ENCODE measurements at places on chromosomes 7 and 10.

DNA sequence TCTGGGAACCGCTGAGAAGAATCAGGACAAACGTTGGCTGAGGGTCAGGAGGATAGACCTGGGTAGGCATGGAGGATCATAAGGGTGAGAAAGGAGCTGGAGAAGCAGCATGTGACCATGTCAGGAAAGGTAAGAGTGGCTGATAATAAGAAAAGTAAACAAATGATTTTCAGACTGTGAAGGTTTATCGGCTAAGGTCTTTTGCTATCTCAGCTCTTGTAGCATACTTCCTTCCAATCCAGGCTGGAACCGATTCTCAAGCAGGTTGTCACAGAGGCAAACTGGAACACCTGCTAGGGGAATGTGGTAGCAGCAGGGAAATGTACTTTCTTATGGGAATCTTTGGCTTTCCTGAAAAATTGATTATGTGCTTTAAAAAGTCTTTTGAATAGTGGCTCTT, 74.7 kb downstream of the TMEM168 start:
- no peak for DNase-seq

DNA sequence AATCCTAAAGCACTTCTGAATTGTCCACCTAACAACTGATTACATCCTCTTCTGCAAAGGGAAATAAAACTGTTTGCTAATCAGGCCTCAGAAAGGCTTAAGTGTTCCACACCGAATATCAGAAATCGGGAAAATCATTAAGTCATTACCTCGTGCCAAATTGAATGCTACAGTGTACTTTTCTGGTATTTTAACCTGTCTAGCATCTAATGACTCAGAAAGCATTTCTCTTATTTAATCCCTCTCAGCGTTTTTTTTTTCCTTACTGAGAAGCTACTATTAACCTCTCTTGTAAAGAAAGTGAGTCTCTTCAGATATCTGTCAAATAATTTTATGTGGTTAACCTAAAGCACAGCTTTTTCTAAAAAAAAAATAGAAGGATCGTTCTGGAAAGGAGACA, 28.6 kb downstream of the VIM start:
- no peak for DNase-seq

DNA sequence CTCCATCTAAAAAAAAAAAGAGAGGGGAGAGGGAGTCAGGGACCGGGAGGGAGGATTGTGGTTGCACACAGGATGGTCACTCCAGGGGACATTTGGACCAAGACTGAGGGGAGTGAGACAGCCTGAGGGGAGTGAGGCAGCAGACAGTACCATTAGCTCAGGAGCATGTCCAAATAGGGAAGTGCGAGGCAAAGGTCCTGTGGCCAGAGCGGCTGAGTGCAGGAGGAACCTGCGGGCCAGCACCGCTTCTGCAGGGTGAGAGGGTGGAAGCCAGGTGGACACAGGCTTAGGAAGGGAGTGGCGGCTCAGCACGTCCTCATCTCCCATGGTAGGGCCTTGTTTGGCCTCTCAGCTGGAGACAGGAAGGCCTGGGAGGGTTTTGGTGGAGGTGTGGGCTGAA, 48.9 kb upstream of the PFKFB3 start:
- DNase-seq, result no peak

GRCh38 chr10:97509120-97509680, 10.5 kb downstream of the UBTD1 start:
- no peak for DNase-seq

DNA sequence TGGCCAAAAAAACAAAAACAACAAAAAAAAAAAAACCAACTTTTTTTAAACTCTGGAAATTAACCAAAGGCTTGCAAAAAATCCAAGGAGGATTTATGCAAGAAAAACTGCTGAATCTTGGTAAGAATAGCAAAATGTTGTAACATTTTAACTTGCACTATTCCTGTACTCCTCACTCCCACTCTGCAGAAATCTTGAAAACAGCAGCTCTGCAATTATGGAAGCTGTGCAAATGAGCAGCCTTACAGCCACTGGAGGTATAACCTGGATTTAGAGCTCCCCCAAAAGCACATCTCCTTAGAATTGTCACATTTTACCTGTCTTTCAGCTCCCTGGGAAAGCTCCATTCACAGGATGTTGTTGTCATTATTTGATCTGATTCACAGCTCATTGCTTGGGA, 41.8 kb upstream of the LRGUK start:
- no peak for DNase-seq

DNA sequence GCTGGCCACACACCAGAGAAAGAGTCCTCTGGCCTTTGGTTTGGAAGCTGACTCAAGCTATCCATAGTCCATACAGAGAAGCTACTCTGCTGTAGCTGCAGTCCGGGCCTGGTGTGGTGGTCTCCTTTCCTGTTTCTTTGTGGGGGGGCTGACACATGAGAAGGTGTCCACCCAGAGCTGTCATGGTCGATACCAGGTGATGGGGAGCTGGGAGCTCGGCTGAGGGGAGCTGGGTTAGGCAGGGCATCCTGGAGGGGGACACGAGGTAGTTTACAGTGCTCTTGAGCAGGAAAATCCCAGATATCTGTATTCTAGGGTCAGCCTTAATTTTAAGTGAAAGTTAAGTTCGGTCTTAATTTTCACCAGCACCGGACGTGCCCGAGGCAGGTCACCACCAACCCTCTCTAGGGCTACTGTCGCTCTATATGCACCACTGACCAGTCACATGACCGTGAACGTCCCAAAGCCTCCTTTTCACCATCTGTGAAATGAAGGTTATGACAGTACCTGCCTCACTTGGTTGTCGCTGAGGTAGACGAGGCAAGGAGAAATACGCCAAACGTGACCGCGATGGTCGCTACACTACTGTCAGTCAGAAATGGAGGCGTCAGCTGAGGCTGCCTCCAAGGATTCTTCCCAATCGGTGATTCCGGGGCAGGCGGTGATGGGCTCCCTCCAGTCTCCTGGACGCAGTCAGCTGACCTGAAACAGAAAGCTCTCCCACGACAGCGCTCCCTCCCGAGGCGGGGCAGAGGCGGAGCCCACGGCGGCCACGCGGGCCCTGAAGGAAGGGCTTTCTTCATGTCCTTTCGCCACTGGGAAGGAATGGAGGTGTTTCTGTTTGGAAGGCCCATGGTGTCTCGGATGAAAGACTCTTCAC, 69.4 kb upstream of the SHH start:
- no peak for DNase-seq

GRCh38 chr7:68187532-68187931, 1190.9 kb downstream of the TYW1 start:
- peak; percentile 87 for DNase-seq

GRCh38 chr10:69885379-69886013, 83.8 kb downstream of the COL13A1 start:
- DNase-seq, result no peak

- DNase-seq, result no peak
These were observed 44.5 kb downstream of the FOXK1 start for GRCh38 chr7:4726566-4726965.

DNA sequence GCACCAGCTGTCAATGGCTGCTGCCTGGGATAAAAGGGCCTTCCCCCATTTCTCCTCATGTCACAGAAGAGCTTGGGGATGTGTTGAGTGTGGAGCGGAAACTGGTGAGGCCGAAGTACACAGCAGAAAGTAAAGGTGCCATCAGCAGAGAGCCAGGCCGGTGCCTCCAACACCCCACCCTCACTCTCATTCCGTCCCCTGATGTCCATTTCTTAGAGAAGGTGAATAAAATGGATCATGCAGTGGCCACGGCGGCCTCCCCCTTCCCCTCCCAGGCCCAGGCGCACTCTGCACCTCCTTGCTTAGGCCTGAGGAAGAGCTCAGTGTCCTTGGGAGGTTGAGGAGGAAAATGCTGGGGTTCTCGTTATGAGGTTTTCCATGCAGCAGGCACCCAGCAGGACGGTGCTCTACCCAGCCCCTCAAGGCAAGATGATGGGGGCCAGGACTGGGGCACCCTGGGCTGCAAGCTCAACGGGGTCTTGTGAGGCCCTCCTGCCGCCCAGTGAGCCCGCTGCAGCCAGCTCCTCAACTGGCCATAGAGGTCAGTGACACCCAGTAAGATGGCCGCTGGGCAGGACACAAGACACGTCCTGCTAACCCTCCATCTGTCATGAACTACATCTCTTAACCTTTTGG, 163.9 kb downstream of the ADARB2 start:
- no peak for DNase-seq

- DNase-seq, result peak; percentile 13
These were observed 28.7 kb downstream of the PNPLA8 start for GRCh38 chr7:108497082-108497725.

GRCh38 chr7:37367010-37367409, 81.7 kb downstream of the ELMO1 start:
- no peak for DNase-seq

- DNase-seq, result no peak
These were observed 28.8 kb downstream of the ABLIM1 start for GRCh38 chr10:114629083-114629823.

GRCh38 chr7:107037717-107038603, 6.5 kb upstream of the PRKAR2B start:
- DNase-seq, result no peak

- DNase-seq, result no peak
These were observed 157.3 kb upstream of the PPP2R2D start for GRCh38 chr10:131743190-131744151.

DNA sequence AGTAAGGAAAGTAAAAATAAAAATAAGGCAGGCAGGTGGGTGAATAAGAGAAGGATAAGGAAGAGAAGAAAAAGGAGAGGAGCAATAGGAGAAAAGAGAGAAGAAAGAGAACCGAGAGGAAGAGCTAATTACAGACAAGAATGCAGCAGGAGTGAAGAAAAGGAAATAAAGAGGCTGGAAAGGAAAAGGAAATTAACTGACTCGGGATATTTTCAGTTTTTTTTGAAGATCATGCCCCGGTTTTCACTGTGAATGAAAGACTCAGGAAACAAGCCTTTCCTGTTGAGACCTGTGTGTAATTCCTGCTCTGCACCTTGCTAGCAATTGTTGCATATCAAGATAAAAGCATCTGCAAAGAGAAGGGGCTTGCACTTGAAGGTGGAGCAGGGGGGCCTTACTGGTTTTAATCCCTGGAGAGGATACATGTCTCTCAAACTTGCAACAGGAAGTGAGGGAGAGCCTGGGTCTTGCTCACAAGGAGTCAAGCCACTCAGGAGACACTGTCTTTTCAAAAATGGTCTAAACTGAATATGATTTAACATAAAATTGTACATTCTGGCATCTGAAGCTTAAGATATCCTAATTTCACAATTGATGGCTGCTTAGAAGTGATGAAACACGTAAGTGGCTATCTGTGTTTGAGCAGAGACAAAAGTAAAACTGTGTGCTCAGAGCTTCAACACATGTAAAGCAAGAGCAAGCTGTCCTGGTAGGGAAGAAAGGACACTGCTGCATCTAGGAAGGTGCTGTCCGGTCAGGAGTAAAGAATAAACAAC, 157.6 kb downstream of the FAM107B start:
- DNase-seq, result no peak

GRCh38 chr7:152173372-152174070, 148.0 kb downstream of the GALNT11 start:
- no peak for DNase-seq

GRCh38 chr10:13505052-13505680, 23.6 kb downstream of the BEND7 start:
- no peak for DNase-seq
